Activated naive CD8-positive, alpha-beta T cell treated with anti-CD3 and anti-CD28 coated beads for 36 hours (primary cell): ENCODE measurements at places on chromosomes 12 and 14.

- DNase-seq: no peak
These were observed 112.1 kb upstream of the FRMD6 start for GRCh38 chr14:51539571-51540037.

DNA sequence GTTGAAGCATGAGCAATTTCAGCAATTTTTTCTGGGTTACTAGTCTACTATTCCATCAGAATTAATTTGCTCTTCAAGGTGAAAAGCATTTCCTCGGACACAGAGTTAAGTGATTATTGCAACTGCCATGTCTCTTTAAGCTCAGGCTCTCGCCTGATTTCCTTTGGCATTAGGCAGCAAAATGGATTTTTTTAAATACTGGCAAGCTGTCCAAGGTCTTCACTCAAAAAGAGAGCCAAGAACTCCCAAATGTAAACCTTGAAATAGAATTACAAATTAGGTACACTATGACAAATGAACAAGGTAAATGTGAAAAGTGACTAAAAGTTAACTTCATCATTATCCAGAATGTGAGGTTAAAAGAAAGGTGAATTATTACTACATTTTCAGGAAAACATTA is 111.9 kb downstream of the GARIN6 start:
- DNase-seq: no peak

GRCh38 chr14:105042813-105043212 is 21.9 kb upstream of the CDCA4 start:
- no peak for DNase-seq

DNA sequence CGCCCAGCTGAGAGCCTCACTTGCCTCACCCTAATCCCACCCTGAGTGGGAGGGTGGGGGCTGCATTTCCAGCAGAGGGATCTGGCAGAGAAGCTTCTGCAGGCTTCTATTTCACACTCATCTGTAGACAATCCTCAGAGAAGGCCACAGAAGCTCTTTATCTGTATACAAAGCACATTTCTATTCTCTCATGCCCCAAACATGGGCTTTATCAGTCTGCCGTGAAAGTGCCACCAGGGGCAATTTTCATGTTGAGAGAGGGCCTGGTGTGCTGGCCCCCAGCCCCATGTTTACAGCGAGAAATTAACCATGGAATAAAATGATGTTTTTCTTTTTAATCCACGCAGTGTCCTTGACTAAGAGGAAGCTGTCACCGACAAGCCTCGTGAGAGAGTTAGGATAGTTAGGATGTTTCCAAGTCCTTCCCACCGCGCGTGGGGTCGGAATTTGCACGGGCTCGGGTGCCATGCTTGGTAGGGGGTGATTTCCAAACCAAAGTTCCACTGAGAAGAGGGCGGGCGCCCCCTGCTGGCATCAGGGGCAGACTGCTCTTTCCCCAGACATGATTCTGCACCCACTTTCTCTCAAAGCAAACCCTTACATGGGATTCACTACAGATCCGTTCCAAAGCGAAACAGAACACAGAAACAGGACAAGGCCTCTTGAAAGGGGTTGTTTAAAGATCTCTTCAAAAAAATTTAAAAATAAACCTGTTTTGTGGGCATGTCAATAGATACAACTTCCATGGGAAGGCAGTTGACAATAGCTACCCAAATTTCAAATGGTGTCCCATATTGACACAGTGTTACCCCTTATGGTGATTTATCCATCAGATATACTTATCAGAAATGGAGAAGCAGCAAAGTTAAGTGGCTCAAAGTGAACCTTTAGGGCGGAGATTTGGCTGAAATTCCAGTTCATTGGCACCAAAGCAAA is 19.4 kb downstream of the BDKRB1 start:
- DNase-seq: peak; percentile 55

DNA sequence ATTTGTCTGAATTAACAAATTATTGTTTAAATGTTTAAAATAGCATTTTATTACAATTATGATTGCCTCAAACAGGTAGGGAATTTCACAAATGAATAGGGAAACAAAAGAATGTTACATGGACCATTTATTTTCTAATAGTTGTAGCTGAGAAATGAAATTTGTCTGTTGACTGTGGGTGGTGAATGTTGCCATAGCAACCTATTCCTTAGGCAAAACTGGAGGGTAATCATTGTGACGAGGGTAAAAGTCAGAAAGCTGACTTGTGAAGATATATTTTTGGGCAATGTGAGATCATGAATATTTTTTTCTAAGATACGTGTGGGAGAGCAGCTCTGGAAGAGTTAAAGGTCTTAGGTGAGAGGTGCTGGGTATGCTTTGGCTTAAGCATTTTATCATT is 24.2 kb upstream of the CLEC14A start:
- no peak for DNase-seq

GRCh38 chr14:52755607-52756316 is 25.8 kb downstream of the STYX start:
- no peak for DNase-seq

GRCh38 chr12:132419631-132420246 is 70.2 kb upstream of the FBRSL1 start:
- DNase-seq: no peak

GRCh38 chr14:95886366-95887056 is 9.9 kb downstream of the TUNAR start:
- no peak for DNase-seq

- DNase-seq: no peak
These were observed 23.6 kb upstream of the FAM181A start for GRCh38 chr14:93903342-93904184.

GRCh38 chr14:36619853-36620252 is 37.4 kb upstream of the NKX2-8 start:
- DNase-seq: no peak

DNA sequence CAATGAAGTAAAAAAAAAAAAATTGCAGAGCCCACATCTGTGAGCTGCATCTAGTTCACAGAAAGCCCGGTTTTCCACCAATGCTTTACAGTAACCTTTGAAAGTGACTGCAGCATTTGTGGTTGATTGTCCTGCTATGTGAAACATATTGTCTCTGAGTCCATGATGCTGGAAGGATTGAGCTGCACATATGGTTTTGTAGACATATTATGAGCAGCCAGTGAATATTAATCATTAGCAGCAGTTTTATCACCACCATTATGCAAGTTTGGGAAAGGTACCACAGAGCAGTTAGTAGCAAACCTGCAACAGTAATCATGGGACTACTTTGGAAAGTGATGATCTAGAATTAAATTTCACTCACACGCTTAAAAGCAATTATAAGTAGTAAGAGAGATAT is 151.5 kb upstream of the PRICKLE1 start:
- no peak for DNase-seq

GRCh38 chr14:104641753-104642539 is 37.4 kb upstream of the TMEM179 start:
- no peak for DNase-seq

GRCh38 chr14:104697317-104697703 is 7.9 kb downstream of the INF2 start:
- DNase-seq: no peak

DNA sequence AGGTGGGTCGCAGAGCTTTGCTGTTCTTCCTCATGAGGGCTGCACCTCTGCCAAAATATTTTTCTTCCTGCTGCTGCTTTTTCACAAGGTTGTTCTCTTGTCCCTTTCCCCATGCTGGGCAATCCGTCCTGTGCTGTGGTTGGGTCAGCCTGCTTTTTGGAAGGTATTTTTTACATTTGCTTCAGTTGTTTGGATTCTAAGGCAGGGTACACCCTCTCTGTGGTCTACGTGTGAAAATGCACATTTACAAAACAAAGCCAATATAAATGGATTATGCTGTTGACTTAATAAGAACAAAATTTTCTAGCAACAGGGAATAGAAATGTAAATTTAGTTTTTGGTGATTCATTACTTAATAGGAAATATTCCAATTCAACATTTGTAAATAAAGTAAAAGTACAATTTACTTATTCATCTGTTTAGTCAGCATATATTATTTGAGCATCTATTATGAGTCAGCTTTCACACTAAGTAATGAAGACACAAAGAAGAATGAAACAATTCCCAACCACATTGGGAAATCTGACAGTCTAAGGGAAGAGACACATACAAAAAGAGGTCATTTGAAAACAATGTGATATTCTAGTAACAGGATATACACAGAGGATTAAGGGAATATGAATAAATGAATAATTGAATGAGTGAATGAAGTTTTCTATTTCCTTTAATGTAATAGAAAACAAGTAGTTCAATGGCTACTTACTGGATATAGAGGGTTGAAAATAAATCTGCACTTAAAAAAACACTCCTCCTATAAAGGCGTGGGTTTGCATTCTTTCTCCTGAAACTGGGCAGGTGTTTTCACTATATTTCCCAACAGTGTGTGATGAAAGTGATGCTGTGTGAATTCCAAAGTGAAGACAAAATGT is 94.6 kb upstream of the PRICKLE1 start:
- DNase-seq: no peak

DNA sequence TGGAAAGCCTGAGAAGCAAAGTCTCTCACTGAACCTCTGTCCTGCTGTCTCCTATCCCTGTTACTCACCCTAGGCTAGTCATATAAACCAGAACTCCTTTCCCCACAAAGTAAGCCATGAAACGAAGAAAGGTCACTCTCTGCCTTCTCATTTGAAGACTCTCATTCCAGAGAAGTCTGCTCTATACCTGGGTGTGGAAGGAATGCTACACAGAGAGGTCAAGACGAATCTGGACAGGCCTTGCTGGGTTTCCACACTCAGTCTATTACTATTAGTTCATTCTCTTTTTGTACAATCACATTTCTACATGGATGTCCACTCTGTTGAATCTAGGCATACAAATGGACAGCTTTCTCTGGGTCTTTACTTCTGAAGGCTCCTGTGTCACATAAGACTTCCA is 2.4 kb upstream of the AEBP2 start:
- no peak for DNase-seq

- no peak for DNase-seq
These were observed 209.7 kb upstream of the PWP1 start for GRCh38 chr12:107475900-107476299.
